Right lung (tissue), 10 donors: ENCODE measurements at places on chromosomes 12 and 14.

DNA sequence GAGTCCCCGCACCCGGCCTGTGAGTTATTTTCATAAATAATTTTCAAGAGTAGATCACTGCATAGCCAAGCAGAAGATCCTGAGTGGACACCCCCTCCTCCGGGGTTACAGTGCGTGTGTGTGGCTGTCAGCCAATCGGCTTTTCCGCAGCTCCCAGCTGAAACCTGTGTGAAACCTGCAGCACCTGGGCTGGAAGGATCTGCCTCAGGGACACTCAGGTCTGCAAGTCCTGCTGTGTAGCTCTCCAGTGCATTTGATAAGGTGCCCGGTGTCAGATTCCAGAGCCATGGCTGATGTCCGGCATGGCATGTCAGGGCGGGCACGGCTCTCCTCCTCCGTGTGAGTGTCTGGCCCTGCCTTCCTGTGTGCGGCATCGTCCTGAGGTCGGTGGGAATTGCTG, 124.8 kb downstream of the GLT1D1 start:
- DNase-seq: no peak

DNA sequence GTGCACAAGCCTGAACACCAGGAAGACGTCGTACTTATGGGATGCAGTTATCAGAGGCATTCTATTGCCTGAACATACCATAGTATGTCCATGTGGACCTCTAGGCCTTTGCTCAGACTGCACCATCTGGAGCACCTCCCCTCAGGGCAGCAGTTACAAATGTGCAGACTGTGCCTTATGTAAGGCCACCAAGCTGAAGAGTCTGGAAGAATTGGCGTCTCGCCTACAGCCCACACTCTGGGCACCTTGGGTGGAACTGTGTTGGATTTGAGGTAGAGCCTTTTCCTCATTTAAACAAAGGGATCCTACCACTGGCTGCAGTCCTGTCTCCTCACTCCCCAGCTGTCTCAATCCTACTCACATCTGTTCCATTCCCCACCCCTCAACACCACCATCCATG, 204.3 kb upstream of the FRMD6 start:
- DNase-seq: no peak

DNA sequence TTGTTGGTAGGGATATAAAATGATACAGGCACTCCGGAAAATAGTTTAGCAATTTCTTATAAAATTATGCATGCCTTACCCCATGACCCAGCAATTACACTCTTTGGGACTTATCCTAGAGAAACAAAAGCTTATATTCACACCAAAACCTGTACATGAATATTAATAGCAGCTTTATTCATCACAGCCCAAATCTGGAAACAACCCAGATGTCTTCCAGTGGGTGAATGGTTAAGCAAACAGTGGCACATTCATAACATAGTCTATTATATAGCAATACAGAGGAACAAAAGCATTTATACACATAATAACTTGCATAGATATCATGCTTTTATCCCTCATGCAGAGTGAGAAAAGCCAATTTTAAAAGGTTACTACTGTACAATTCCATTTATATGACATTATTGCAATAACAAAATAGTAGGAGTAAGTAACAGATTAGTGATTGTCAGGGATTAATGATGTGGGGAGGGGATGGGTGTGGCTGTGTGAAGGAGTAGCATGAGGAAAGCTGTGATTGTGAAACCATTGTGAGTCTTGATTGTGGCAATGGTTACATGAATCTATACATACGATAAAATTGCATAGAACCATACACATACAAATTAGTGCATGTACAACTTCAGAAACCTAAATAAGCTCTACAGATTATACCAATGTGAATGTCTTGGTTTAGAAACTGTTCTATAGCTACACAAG, 363.1 kb upstream of the OR4E1 start:
- no peak for DNase-seq

DNA sequence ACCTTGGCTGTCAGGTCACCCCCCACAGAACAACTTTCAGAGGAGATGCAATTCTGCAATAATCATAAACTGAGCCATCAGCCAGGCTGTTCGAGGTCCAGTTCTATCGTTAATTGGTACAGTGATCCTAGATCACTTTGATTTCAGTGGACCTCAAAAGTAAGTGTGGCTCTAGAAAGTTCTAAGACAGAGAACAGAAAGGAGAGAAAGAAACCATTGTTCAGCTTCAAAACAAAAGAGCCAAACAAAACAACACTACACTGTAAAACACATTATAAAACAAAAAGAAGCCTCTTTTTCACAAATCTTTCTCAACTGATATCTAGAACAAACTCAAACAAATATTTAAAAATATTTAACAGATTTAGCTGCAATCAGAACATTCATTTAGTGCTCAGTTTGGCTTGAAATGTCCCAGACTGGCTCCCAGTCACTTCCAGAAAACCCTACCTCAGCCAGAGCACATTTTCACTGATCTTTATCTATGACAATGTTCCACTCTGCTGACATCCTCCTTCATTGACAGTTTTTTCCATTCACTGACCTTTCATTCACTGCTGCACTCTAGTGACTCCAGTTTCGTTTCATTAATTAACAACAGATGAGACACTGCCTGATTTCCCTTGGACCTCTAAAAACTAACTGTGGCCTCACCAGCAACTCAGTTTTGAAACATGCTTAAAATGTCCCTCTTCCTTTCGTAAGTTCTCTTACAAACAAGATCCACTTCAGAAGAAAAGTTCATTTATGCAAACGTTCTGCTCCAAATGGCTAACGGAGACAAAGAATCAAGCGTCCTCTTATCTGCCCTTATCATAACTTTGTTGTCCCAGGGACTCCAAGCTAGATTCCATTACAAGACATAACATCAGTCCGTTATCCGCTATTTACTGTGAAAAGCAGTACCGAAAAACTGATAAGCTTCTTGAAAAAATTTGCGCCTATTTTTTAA, 56.8 kb downstream of the DUSP16 start:
- DNase-seq: peak; percentile 19

DNA sequence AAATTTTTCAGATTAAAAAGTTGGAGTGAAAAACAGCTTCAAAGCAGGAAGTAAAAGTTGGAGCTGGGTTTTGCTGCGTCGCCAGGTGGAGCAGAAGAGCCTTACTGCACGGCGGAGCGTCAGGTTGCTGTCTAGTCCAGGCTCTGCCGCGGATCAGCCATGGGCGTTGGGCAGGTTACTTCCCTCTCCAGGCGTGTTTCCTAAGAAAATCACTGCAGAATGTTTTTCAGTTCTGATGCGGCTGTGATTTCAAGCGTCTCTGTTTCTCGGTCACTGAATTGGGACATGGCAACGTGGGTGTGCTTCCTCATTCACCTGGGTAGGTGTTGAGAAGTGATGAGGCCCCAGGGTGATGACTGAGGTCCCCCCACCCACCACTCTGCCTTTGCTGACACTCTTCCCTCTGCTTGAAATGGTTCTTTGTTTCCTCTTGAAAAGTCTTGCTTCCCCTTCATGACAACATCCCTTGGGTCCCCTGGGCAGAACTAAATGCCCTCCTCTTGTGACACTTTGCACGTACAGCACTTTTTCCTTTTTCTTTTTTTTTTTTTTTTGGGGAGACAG, 7.6 kb downstream of the EVL start:
- no peak for DNase-seq

- DNase-seq: no peak
Measured at GRCh38 chr14:75201087-75201486, 24.7 kb upstream of the TMED10 start.

DNA sequence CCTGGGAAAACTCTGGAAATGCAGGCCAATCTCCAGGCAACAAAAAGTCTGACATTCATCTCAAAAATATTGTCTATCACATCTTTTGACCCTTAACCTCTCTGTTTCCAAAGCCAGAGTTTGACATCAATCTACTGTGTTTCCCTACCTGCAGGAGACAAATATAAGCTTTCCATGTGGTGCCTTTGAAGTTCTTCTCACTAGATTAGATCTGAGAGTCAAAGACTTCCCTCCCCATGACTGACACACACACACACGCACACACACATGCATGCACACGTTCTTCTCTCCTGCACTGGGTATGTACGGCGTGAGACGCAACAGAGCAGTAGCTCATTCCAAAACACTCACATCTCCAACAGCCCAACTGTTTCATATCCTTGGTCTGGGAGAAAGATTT, 8.1 kb upstream of the ITPR2 start:
- DNase-seq: no peak

GRCh38 chr14:74574090-74574433, 38.0 kb downstream of the LTBP2 start:
- no peak for DNase-seq

DNA sequence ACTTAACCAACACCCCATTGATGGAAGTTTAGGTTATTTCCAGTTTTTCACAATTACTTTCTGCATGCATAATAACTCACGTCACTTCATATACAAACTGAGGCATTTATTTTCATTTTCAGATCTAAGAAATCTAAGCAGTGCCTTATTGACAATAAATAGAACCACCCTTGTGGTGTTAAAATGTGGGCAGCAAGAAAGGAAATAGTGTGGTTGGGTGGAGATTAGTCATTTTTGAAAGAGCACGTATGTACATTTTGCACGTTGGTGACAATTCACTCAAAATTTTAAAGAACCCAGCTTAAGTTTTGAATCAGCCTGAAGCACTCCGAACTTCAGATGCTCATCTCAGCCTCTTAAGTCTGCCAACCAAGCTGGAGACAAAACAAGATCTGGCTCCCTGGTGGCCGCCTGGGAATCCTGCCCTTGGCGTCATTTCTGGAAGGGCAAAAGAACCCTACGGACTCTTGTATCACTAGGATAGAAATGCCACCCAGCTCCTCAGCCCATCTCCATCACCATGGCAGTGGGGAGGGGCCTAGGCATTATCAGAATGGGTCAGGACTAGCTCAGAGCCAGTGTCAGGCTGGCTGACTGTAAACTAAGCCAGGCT, 89.5 kb upstream of the BCL2L14 start:
- DNase-seq: no peak

- no peak for DNase-seq
Measured at GRCh38 chr14:23629832-23630396, 6.2 kb upstream of the DHRS2 start.

DNA sequence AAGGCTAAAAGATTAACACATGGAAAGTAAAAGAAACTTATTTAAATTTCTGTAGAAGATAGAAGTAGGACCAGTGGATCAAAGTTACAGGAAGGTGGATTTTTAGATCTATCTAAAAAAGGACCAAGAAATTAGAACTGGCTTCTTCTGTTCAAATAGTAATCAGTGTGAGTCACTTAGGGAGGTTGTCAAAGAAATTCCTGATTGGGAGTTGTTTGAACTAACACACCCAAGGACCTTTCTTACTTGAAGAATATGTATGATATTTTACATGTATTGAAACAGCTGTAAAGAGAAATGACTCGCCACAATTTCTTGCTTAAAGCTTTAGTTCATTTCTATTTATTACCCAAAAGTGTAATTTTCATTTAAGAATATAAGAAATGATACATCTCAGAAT, 256.9 kb downstream of the RAD51B start:
- no peak for DNase-seq

DNA sequence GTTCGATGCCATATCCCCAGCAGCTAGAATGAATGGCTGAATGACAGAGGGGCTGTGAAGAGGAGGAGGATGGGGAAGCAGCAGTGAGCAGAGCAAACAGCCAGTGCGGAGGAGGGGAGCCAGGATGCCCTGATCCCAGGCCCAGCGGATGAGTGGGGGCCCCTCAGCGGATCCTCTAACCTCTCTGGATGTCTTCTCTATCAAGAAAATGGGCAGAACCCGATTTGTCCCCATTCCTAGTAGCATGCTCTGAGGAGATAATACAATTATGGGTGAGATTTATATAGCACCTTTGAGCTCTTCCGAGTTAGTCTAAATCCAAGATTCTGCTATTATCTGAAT, 30.0 kb upstream of the RPLP0 start:
- DNase-seq: no peak

DNA sequence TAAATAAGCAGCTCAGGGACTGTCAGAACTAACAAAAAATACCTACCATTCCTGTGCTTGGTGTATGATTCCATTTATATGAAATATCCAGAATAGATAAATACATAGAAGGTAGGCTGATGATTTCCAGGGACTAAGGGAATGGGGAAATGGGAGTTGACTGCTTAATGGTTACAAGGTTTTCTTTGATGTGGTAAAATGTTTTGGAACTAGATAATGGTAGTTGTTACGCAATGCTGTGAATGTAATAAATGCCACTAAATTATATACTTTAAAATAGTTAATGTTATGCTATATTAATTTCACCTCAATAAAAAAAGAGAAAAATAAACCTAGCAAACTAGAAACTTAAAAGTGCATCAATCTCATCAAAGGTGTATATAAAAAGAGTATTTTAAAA, 41.1 kb downstream of the CEP83 start:
- no peak for DNase-seq

GRCh38 chr12:18165422-18165871, 75.5 kb upstream of the RERGL start:
- no peak for DNase-seq

DNA sequence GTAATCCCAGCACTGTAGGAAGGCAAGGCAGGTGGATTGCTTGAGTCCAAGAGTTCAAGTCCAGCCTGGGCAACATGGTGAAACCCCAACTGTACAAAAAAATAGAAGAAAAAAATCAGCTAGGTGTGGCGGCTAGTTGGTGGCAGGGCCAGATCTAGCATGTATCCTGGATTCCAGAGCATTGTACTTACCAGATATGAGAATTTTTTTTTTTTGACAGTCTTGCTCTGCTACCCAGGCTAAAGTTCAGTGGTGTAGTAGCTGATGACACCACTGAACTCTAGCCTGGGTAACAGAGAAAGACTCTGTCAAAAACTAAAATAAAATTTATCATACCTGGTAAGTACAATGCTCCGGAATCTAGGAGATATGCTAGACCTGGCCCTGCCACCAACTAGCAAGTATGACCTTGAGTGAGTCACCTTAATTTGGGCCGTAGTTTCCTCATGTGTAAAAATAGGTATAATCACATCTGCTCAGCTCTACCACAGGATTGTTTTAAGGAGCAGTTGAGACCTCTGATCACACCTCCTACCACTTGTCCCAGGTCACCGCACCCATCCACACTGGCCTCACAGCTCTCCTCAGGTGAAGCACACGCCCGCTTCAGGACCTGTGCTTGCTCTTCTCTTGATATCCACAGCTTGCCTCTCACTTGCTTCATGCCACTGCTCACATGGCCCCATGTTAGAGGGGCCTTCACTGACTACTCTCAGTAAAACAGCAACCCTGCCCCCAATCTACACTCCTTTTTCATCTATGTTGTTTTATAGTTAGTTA, 140.2 kb downstream of the STXBP6 start:
- no peak for DNase-seq

DNA sequence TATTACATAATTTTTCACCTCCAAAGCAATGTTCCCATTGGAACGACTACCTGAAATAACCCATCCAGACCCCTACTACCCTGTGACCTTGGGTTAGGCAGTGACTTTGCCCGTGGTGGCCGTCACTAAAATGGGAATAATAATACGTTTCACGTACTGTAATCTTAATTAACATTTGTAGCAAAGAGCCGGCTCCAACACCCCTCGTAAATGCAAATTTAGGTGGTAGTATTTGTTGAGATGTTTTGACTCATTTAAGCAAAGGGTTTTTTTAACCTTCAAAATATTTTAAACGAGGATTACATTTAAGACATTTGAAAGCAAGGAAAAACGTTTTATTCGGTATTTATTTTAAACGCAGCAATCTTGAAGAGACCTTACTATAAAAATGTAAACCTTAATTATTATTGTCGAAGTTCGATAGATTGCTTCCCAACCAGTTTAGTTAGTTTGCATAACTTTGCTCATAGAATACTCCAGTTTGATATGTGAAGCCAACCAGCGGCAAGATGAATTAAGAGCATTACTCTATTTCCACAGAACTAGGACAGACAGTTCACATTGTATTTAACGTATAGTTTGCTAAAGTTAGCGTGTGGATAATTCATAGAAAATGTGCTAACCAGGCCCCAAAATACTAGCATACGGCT, 1.4 kb upstream of the ARID2 start:
- DNase-seq: no peak

- DNase-seq: no peak
Measured at GRCh38 chr12:127054531-127054930, 1212.4 kb upstream of the TMEM132C start.
